Right ventricle myocardium superior (tissue), 1 donor: ENCODE measurements at places on chromosomes 6 and 20.

- DNase-seq = peak; percentile 87
These were observed 28.1 kb downstream of the PDYN start for GRCh38 chr20:1965520-1966351.

GRCh38 chr20:63957004-63957689 lies 931 bp upstream of the UCKL1 start:
- peak; percentile 82 for DNase-seq

DNA sequence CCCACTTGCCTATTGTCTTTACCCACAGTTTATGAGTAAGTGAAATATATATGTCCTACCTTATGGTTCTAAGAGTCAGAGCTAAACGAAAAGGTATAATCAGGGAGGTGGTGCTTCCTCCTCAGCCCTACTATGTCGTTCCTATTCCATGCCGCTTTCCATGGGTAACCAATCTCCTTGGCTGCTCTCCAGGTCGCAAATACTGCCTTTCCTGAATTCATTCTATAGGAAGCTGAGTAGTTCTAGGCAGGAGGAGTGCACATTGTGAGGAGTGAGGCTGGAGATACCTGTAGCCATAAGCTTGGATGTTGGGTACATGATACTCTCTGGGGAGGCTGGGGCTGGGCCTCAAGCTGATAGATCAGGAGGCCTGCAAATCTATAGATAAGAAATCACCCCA lies 5.8 kb downstream of the IL20RA start:
- no peak for DNase-seq

GRCh38 chr20:4041748-4042411 lies 26.5 kb upstream of the RNF24 start:
- DNase-seq = no peak

- DNase-seq = no peak
These were observed 176.2 kb upstream of the CNR1 start for GRCh38 chr6:88342336-88342735.

DNA sequence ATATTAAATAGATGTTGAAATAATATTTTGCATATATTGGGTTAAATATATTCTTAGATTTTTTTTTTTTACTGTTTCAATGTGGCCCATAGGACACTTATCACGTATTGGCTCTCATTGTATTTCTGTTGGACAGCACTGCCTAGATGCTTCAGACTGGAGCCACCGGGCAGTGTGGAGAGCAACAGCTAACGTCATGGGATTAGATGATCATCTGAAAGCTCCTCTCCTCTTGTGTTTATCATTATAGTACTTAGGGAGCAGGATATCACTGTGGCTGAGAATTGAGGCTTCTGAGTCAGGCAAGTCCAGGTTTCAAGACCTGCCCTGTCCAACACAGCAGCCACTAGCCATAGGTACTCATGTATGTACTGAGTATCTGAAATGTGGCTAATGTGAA lies 87.4 kb downstream of the ZHX3 start:
- no peak for DNase-seq

DNA sequence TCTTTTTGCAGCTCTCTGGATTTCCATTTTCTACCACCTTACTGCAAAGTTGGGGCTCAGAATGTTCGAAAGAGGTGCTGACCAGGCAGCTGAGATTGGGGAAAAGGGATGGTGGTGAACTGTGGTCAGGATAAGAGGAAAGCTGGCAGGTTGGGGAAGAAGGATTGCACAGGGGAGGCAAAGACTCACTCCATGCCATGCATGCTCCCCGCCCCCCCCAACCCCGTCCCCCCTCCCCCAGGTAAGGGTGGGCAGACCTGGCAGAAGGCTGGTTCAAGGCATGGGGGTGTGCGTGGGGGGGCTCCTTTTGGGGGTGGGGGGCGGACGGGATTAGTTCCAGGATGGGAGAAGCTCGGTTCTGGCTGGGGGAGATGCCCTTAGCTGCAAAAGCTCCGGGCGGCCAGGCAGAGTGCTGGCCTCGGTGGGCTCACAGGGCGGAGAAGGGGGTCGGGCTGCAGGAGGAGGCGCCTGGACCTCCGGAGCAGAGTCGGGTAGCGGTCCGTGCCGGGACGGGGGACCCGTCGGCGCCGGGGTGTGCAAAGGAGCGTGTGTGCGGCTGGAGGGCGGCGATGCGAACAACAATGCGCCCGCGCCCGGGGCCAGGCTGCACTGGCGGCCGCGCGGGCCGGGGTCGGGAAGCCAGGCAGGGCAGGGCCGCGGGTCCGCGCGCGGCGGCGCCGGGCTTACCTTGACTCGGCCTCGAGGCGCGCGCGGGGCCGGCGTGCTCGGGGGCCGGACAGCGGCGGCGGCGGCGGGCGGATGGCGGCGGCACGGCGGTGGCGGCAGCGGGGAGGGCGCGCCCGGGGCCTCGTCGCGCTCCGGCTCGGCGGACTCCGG lies 880 bp downstream of the ADNP start:
- peak; percentile 59 for DNase-seq

- no peak for DNase-seq
These were observed 58.5 kb downstream of the MAP7 start for GRCh38 chr6:136491754-136492153.

GRCh38 chr6:18036781-18037180 lies 49.3 kb upstream of the KIF13A start:
- DNase-seq = no peak

GRCh38 chr6:127198549-127198948 lies 68.1 kb upstream of the RNF146 start:
- no peak for DNase-seq

DNA sequence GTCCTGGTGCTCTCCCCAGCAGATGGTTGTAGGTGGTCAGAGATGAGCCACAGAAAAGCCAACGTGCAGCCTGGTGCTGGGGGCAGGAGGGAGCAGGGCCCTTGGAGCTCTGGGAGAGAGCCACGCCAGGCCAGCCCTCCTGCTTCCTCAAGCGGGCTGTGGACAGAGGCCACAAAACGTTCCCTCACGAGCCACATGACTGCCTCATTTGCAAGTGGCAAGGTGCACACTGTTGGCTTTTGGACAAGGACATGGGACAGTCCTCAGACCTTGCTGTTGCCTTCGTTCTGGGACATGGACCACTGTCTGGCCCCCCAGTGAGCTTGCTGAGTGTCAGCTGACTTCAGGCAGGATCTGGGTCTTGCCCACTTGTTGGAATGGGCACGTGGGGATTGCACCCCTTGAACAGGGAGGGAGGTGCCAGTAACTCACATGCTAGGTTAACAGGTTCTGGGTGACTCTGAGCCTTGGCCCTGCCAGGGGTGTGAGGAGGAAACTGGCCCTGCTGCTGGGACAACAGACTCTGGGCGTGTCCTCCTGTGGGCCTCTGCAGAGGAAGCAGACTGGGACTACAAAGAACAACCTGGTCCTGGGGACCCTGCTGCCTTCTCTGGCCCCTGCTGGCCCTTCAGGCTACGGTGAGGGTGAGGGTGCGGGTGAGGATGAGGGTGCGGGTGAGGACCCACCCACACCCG lies 2.6 kb downstream of the SLCO4A1 start:
- peak; percentile 64 for DNase-seq

GRCh38 chr20:58807801-58808200 lies 42.9 kb downstream of the GNAS-AS1 start:
- DNase-seq = no peak

DNA sequence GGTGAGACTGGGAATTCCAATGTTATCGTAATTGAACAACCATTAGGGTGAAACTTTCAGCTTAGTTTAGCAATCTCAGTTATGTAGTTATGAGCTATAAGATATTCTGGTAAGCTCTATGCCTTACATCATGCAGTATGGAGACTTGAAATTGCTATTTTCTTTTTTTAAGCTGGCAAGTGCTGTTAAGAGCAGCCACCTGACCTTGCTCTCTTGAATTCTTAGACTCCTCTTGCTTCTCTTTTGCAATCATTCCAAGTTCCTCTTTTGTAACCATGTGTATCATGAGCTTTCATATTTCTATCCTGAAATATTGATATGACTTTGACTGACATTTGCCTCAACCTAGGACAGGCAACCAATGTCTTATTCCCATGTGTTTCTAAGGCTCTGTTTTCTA lies 446.3 kb upstream of the SLC35B3 start:
- DNase-seq = no peak

GRCh38 chr20:41786158-41786557 lies 168.0 kb upstream of the CHD6 start:
- no peak for DNase-seq

GRCh38 chr20:46901638-46902037 lies 7.0 kb downstream of the EYA2 start:
- DNase-seq = no peak

- DNase-seq = no peak
These were observed 247.1 kb downstream of the HIVEP2 start for GRCh38 chr6:142697922-142698321.

GRCh38 chr6:21450628-21451027 lies 142.9 kb upstream of the SOX4 start:
- DNase-seq = no peak

- DNase-seq = no peak
These were observed 108.8 kb upstream of the BCLAF1 start for GRCh38 chr6:136398453-136398852.

DNA sequence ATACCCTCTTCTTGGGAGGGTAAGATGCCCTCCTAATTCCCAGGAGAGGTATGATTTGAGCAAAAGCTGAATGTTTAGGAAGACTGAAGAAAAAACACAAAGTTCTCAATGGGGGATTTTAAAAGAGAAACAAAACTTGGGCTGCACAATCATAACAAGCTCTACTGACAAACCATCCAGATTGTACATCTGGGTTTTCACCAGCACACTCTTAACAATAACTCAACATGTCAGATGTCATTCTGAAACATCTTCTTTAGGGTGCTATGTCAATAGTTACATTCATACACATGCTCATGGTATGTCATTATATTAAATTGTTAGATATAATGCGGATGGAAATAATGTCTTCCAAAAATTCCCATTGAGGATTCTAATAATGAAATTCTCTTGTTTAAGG lies 95.1 kb downstream of the ASCC3 start:
- DNase-seq = no peak

DNA sequence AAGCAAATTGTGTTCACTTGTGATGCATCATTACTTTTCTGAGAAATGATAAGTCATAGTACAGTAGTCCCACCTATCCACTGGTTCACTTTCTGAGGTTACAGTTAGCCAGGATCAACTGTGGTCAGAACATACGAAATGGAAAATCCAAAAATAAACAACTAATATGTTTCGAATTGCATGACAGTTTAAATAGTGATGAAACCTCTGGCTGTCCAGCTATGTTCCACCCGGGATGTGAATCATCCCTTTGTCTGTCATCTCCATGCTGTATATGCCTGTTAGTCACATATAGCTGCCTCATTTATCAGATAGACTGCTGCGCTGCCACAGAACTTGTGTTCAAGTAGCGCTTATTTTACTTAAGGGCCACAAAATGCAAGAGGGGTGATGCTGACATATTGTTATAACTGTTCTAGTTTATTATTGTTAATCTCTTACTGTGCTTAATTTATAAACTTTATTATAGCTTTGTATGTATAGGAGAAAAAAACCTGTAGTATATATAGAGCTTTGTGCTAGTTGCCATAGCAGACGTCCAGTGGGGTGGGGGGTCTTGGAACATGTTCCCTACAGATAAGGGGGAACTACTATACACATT lies 29.2 kb downstream of the AFDN start:
- no peak for DNase-seq

DNA sequence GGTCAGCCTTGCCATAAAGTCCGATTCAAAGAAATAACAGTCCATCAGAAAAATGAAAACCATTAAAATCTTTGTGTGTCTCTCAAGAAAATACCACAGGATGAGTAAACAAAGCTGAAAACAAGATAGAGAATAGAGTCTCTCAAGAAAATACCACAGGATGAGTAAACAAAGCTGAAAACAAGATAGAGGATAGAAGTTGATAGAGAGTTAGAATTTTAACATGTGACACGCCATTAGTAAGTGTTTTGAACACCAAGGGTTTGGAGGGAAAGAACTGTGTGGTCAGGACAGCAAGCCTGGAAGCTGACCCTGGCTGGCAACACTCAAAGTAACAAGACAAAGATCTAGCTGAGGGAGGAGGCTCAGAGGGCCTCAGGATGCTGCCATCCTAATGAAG lies 43.9 kb upstream of the PRND start:
- DNase-seq = no peak

- DNase-seq = no peak
These were observed 16.4 kb downstream of the TBPL1 start for GRCh38 chr6:133969285-133969920.

DNA sequence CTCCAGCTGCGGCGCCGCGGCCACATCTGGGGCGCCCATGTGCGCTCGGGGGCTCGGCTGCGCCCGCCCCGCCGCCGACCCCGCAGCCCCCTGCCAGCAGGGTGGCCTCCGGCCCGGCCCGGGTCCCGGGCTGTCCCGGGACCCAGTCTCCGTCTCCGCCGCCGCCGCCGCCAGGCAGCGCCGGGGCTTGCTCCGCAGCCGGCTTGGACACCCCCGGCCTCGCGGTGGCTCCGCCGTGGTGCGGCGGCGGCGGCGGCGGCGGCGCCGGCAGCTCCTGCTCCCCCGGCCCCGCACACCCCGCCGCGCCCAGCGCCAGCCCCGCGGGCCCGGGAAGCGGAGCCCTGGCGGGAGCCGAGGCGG lies 219 bp downstream of the ISM1 start:
- no peak for DNase-seq

DNA sequence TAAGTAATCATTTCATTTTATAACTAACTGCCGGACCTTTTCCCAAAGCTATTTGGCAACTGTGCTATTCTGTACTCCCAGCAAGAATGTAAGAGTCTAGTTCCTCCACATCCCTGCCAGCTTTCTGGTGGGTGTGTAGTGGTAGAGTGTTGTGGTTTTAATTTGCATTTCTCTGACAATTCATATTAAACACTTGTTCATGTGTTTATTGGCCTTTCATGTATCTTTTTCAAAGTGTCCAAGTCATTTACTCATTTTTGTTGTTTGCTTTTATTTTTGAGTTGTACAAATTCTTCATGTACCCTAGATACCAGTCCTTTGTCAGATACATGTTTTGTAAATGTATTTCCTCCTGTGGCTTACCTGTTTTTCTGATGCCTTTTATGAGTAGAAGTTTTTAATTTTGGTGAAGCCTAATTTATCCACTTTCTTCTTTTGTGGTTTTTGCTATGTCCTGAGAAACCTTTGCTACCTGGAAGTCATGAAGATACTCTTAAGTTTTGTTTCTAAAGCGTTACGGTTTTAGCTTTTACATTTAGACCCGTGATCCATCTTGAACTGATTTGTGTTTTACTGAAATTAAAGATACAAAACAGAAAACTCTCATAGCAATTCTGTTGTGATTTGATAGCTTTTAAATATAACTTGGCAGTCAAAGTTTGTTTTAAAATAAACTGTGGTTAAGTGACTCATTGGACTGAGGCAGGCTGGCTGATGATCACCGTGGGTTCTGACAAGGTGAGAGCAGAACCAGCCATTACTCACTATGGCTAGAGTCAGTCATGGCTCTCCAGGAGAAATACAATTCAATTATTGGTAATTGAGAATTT lies 8.0 kb downstream of the MYLIP start:
- no peak for DNase-seq

GRCh38 chr6:88919032-88919431 lies 44.4 kb downstream of the RNGTT start:
- DNase-seq = no peak
